ENCODE measurements at places on chromosomes 7 and 10. TPM values are rescaled to one million over a fixed set of nuclear protein-coding genes. Genes with fewer than 3 reads are reported as not detected.

The LEP gene
- not detected for total RNA-seq

The OPN4 gene
- not detected for total RNA-seq

The LRRC18 gene
- total RNA-seq: not detected

The OPN1SW gene
- total RNA-seq: not detected

The MEOX2 gene
- total RNA-seq: not detected

The HMX3 gene
- total RNA-seq: not detected

The HOXA9 gene
- total RNA-seq: 0.09 TPM

The DNAJC2 gene
- 5.5 TPM for total RNA-seq

DNA sequence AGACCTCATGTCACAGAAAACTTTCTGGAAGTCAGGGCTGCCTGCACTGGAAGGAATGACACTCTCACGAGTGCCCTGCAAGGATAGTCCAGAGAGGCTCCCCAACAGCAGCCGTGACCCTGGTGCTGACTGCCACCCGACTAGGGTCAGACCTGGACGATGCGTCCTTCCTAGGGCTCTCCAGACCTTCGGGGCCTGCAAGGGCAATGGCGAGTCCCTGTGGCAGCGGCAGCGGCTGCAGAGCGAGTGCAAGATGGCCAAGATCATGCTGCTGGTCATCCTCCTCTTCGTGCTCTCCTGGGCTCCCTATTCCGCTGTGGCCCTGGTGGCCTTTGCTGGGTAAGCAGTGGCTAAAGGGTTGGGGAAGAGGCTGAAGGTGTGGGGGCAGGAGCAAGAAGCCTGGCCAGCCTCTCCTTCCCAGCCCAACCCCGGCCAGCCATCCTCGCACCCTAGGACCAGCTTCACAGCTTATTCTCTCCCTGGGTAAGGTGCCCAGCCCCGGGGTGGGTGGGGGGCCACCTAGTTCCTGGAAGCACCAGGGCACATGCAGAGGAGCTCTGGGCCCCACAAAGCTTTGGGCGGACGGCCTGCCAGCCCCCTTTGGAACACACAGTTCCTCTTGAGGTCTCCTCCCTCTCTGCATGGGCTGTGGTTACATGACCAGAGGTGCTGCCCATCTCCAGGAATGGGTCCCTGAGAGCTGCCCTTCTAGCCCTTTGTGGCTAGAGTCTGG is 5.5 kb downstream of the OPN4 start:
- H3K36me3 ChIP-seq: no peaks in the 10 kb centered on the region
- no peak for DNase-seq
- H3K4me1 ChIP-seq: no peaks in the 10 kb centered on the region
- no peaks in the 10 kb centered on the region for H3K27me3 ChIP-seq
- no peak overlapping the region for H3K27ac ChIP-seq

DNA sequence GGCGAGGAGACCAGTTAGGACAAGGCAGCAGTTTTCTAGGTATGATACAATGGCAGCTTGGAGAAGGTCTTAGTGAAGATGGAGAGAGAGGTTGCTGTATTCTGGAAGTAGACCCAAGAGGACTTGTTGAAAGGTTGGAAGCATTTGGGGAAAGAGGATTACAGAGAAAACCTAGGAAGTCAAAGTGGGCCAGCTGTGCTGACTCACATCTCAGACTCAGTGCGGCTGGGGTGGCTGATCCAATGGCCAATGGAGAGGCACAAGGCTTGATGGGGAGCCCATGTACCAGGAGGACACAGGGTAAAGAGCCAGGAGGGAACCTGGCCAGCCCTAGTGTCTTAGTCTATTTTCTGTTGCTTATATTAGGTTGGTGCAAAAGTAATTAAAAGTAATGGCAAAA is 194.5 kb upstream of the GALNT17 start:
- no peaks in the 10 kb centered on the region for H3K27me3 ChIP-seq
- no peak overlapping the region for H3K27ac ChIP-seq
- H3K4me1 ChIP-seq: no peaks in the 10 kb centered on the region

- DNase-seq: no peak
- H3K4me3 ChIP-seq: peak overlapping the region; percentile 4
- no peaks in the 10 kb centered on the region for H3K36me3 ChIP-seq
- H3K27me3 ChIP-seq: no peaks in the 10 kb centered on the region
- no peak overlapping the region for H3K27ac ChIP-seq
These were observed 240.4 kb downstream of the KIAA1217 start for GRCh38 chr10:24449321-24449740.

DNA sequence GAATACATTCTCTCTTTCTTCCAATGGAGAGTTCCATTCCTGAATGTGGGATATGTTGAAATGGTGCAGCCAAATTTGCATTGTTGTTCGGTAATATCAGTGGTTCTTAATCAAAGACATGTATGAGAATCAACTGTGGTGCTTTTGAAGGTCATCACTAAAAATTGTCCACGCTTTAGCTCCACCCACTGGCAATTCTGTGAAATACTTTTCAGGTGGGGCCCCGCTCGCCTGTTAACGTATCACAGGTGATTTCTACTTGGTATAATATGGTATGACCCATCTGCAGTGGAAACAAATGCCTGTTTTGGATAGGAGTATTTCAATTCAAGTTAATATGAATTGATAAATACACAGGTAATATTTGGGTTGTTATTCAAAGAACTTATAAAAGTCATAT is 178.4 kb downstream of the NSUN6 start:
- no peaks in the 10 kb centered on the region for H3K27me3 ChIP-seq
- H3K4me1 ChIP-seq: no peaks in the 10 kb centered on the region
- H3K27ac ChIP-seq: no peak overlapping the region
- H3K4me3 ChIP-seq: no peak overlapping the region
- DNase-seq: no peak

GRCh38 chr7:157255201-157255606 is 81.6 kb upstream of the DNAJB6 start:
- H3K4me1 ChIP-seq: no peaks in the 10 kb centered on the region
- no peaks in the 10 kb centered on the region for H3K27me3 ChIP-seq
- H3K4me3 ChIP-seq: no peak overlapping the region
- H3K36me3 ChIP-seq: peaks cover 18% of the 10 kb centered on the region

- no peaks in the 10 kb centered on the region for H3K27me3 ChIP-seq
- H3K36me3 ChIP-seq: no peaks in the 10 kb centered on the region
- H3K4me1 ChIP-seq: peaks cover 24% of the 10 kb centered on the region
- no peak overlapping the region for H3K27ac ChIP-seq
These were observed 4.5 kb downstream of the ARID5B start for GRCh38 chr10:61905837-61906561.

DNA sequence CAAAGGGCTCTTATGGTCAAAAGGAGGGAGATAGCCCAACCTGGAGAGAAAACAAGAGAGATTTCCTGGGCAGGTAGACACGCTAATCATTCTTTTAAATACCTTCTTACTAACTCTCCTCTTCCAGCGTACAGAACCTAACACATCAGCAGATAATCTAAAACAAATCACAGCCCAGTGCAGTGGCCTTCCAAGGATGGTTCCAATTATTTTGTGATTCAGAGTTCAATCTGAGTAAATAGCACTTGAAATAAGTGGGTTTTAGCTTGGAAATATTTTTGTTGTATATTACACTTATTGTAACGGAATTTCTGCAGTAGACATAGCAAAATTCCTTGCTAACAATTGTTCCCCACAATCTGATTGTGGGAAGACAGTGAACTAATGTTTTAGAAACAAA is 7.3 kb upstream of the IMPDH1 start:
- no peaks in the 10 kb centered on the region for H3K4me1 ChIP-seq
- no peak for DNase-seq
- H3K4me3 ChIP-seq: no peak overlapping the region
- H3K27ac ChIP-seq: no peak overlapping the region
- no peaks in the 10 kb centered on the region for H3K36me3 ChIP-seq

GRCh38 chr10:58778966-58779365 is 266.3 kb downstream of the BICC1 start:
- no peaks in the 10 kb centered on the region for H3K36me3 ChIP-seq
- no peak for DNase-seq
- no peak overlapping the region for H3K4me3 ChIP-seq
- no peaks in the 10 kb centered on the region for H3K27me3 ChIP-seq
- peaks cover 5% of the 10 kb centered on the region for H3K4me1 ChIP-seq

DNA sequence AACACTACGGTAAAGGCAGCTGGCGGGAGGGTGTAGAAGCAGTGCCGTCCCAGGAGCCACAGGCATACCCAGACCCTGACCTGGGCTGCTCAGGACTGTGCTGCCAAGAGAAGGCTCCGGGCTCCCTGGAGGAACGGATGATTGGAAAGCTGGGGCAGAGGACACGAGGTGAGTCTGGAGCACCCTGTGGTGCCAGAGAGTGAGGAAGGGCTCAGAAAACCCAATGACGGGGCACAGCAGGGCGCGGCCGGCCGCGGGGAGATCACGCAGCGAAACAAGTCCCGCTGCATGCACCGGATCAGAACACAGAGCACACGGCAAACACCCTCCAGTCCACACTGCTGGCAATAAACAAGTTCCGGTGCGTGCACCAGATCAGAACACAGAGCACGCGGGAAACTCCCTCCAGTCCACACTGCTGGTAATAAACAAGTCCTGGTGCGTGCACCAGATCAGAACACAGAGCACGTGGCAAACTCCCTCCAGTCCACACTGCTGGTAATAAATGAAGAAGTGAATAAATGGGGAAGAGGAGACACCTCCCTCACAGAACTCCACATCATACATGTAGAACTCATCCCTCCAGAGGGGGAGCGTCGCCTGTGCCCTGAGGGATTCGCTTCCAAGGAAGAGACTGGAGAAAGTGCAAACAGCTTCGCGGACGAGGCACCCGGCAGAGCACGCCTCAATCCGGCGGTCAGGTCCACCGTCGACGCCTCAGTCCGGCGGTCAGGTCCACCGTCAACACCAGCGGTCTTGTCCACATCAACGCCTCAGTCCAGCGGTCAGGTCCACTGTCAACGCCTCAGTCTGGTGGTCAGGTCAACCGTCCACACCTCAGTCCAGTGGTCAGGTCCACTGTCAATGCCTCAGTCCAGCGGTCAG is 265.0 kb downstream of the MAD1L1 start:
- H3K27ac ChIP-seq: no peak overlapping the region
- H3K4me3 ChIP-seq: no peak overlapping the region
- no peaks in the 10 kb centered on the region for H3K36me3 ChIP-seq
- H3K4me1 ChIP-seq: no peaks in the 10 kb centered on the region

DNA sequence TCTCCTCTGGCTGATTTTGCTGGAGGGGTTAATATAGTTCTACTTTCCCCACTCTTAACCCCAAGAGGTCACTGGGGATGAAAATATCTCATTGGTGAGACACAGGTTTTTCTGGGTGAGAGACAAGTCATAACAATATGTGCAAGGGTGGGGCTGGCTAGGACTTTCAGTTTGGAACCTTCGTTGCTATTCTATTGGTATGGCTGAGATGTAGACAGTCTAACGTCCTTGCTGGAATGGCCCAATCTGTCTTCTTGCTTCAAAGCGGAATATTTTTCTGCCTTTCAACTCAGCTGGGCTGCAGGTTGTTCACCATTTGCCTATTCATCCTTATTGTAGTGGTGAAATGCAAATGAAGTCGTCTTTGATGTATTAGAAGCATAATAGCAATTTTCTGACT is 267.3 kb upstream of the MKI67 start:
- H3K27me3 ChIP-seq: no peaks in the 10 kb centered on the region
- H3K4me1 ChIP-seq: no peaks in the 10 kb centered on the region
- no peak overlapping the region for H3K27ac ChIP-seq
- H3K36me3 ChIP-seq: no peaks in the 10 kb centered on the region
- no peak for DNase-seq

DNA sequence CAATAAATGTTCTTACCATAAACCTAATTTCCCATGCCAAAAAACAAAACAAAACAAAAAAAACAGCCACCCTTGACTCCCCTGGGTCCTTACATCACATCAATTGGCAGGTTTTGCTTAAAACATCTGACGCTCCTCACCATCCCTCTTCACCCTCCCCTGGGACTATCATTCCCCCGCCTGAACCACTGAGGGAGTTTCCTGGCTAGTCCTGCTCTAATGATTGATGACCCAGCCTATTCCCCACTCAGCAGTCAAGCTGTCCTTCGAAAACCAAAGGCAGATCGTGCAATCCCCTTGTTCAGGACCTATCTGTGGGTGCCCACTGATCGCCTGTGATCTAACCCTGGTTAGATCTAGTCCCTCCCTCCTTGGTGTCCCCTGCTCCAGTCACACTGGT is 11.2 kb upstream of the FRMPD2 start:
- H3K4me3 ChIP-seq: no peak overlapping the region
- no peak overlapping the region for H3K27ac ChIP-seq
- H3K36me3 ChIP-seq: no peaks in the 10 kb centered on the region
- H3K4me1 ChIP-seq: peaks cover 3% of the 10 kb centered on the region
- no peaks in the 10 kb centered on the region for H3K27me3 ChIP-seq

GRCh38 chr7:25707768-25708620 is 444.0 kb upstream of the NFE2L3 start:
- no peaks in the 10 kb centered on the region for H3K4me1 ChIP-seq
- DNase-seq: no peak
- H3K36me3 ChIP-seq: no peaks in the 10 kb centered on the region
- no peak overlapping the region for H3K27ac ChIP-seq
- H3K4me3 ChIP-seq: no peak overlapping the region

GRCh38 chr10:68231106-68231816 is 652 bp downstream of the ATOH7 start:
- peak overlapping the region; percentile 56 for H3K4me3 ChIP-seq
- no peaks in the 10 kb centered on the region for H3K36me3 ChIP-seq
- no peaks in the 10 kb centered on the region for H3K4me1 ChIP-seq
- peak overlapping the region; percentile 34 for H3K27ac ChIP-seq
- DNase-seq: peak; percentile 65

GRCh38 chr7:30285067-30285535 is 704 bp downstream of the ZNRF2 start:
- peak; percentile 67 for DNase-seq
- peak overlapping the region; percentile 94 for H3K27ac ChIP-seq
- no peaks in the 10 kb centered on the region for H3K36me3 ChIP-seq
- H3K4me1 ChIP-seq: peaks cover 20% of the 10 kb centered on the region
- no peaks in the 10 kb centered on the region for H3K27me3 ChIP-seq

- peak; percentile 50 for DNase-seq
- H3K36me3 ChIP-seq: no peaks in the 10 kb centered on the region
- H3K4me3 ChIP-seq: peak overlapping the region; percentile 25
- H3K27ac ChIP-seq: peak overlapping the region; percentile 58
These were observed 5.3 kb downstream of the CLDN15 start for GRCh38 chr7:101232141-101232850.

DNA sequence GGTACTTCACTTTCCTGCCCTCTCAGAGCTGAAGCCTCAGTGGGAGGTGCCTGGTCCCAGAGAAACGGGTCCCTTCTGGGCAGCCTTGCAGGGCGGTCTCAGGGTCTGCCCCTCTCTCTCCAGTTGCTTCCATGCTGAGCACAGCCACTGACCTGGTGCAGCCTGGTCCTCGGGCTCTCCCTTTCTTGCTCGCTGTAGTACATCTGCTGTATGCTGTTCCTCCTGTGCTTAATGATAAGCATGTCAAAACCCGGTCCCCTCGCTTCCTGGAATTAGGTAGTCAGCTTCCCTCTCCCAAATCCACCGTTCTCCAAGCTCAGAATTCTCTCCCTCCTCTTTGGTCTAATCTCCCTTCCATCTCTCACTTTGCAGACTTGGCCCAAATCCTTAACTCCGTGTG is 11.0 kb upstream of the HPS1 start:
- H3K4me3 ChIP-seq: no peak overlapping the region
- DNase-seq: no peak
- H3K27me3 ChIP-seq: no peaks in the 10 kb centered on the region
- no peak overlapping the region for H3K27ac ChIP-seq
- no peaks in the 10 kb centered on the region for H3K4me1 ChIP-seq
- no peaks in the 10 kb centered on the region for H3K36me3 ChIP-seq

- no peak overlapping the region for H3K27ac ChIP-seq
- H3K36me3 ChIP-seq: no peaks in the 10 kb centered on the region
- no peaks in the 10 kb centered on the region for H3K27me3 ChIP-seq
- DNase-seq: no peak
- no peak overlapping the region for H3K4me3 ChIP-seq
- H3K4me1 ChIP-seq: no peaks in the 10 kb centered on the region
These were observed 143.4 kb downstream of the VPS50 start for GRCh38 chr7:93375603-93376002.

GRCh38 chr7:903921-904755 is 27.8 kb downstream of the GET4 start:
- H3K4me3 ChIP-seq: no peak overlapping the region
- no peak for DNase-seq
- no peak overlapping the region for H3K27ac ChIP-seq
- H3K36me3 ChIP-seq: no peaks in the 10 kb centered on the region

All from right lobe of liver (tissue), 6 donors.